DMS53 (cell line): ENCODE measurements at places on chromosomes 16 and 17.

GRCh38 chr17:16477255-16477654, 14.7 kb downstream of the LRRC75A start:
- peak; percentile 32 for DNase-seq

GRCh38 chr16:87040169-87041117, 276.7 kb downstream of the C16orf95 start:
- DNase-seq, result no peak

- no peak for DNase-seq
Measured at GRCh38 chr16:82083710-82084353, 48.8 kb downstream of the HSD17B2 start.

DNA sequence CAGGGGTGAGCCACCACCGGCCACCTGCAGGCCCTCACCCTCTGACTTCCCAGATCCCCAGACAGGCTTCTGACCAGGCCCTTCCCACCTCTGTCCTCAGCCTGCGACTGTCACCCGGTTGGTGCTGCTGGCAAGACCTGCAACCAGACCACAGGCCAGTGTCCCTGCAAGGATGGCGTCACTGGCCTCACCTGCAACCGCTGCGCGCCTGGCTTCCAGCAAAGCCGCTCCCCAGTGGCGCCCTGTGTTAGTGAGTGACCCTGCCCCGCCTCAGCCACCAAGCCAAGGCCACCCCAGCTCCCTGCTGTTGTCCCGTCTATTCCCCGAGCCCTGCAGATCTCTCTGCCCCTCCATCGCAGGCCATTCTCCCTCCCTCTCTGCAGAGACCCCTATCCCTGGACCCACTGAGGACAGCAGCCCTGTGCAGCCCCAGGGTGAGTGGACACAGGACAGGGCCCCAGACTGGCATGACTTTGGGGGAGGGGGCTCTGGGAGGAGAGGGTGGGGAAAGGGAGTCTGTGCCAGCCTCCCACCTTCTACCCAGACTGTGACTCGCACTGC, 1.9 kb downstream of the NTN3 start:
- peak; percentile 22 for DNase-seq

- peak; percentile 53 for DNase-seq
Measured at GRCh38 chr17:28327031-28327607, 8.1 kb downstream of the TMEM97 start.

DNA sequence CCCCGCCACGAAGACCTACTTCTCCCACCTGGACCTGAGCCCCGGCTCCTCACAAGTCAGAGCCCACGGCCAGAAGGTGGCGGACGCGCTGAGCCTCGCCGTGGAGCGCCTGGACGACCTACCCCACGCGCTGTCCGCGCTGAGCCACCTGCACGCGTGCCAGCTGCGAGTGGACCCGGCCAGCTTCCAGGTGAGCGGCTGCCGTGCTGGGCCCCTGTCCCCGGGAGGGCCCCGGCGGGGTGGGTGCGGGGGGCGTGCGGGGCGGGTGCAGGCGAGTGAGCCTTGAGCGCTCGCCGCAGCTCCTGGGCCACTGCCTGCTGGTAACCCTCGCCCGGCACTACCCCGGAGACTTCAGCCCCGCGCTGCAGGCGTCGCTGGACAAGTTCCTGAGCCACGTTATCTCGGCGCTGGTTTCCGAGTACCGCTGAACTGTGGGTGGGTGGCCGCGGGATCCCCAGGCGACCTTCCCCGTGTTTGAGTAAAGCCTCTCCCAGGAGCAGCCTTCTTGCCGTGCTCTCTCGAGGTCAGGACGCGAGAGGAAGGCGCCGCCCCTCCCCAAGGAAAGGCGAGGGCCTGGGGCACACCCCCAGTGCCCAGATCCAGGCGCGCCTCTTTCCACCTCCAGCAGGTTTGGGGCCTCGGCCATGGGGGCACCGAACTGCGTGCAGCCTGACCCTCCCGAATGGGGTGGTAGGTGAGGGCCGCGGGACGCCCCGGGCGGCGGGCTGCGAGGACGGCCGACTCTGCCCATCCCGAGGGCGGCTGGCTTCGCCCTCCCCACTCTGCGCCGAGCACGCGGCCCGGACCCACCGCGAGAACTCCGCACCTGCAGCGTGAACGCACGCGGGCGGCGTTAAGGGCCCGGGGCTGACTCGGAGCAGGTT, 664 bp downstream of the HBQ1 start:
- DNase-seq, result peak; percentile 93

GRCh38 chr16:56317998-56318826, 107.1 kb downstream of the AMFR start:
- DNase-seq, result peak; percentile 82

- DNase-seq, result no peak
Measured at GRCh38 chr16:87166934-87167333, 150.3 kb downstream of the C16orf95 start.

DNA sequence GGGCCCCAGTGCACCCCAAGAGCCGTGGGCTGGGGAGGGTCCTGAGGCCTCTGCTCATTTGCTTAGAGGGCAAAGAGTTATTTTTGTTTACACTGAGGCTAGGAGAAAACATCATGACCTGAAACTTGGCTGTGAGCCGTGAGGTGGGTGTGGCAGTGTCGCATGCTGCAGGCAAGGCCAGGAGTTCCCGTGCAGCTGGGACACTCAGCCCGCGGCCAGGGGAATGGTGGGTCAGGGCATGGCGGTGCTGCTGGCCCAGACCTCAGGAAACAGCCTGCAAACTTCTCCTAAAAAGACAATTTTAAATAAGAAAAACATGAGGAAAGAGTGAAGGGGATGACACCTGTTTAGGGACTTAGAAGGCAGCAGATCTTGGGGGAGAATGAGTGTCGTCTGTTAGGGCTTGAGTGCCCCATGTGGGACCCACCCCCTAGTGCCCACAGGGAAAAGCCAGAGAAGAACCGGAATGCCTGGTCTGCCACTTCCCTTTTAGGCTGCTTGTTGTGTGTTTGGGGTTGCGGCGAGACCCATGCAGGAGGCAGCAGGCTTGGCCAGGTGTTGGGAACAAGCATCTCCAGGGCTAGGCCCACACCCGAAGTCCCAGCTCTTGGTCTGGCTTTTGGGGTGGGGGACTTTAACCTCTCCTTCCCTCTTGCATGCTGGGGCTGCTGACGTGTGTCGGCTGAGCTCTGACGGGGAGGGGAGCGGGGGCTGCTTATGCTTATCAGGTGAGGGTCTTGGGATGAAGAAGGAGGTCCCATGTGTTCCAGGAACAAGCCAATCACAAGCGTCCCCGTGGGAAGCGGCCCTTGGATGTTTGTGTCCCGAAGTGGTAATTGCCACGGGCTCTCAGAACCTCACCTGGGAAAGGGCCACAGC, 80.9 kb upstream of the GNG13 start:
- DNase-seq, result no peak

DNA sequence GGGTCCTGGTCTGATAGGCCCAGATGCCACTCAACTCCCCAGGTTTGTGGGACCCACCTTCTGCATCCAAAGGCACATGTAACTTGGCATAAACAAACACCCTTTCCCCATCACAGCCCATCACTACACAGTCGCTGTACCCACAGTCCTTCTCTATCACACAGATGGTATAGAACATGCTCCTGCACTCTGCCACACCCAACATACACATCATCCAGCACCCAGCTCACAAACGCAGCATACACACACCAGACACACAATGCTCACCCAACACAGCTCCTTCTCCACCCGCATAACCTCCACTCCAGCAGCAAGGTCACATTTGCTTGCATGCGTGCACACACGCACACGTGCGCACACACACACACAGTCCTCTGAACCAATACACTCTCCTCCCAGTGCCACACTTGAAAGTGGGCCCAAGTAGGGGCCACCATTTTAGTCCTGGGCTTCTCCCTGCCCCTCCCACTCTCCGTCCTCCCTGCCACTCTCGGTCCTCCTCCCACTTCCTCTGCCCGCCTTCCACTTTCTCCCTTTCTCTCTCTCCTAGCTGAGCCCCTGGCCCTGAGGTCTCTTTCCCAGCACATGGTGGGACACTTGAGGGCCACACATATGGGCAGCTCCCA, 8.5 kb upstream of the TMEM92 start:
- no peak for DNase-seq

GRCh38 chr17:74417178-74418045, 14.5 kb upstream of the GPRC5C start:
- peak; percentile 94 for DNase-seq

- DNase-seq, result peak; percentile 28
Measured at GRCh38 chr16:13036600-13036999, 135.2 kb downstream of the SHISA9 start.

DNA sequence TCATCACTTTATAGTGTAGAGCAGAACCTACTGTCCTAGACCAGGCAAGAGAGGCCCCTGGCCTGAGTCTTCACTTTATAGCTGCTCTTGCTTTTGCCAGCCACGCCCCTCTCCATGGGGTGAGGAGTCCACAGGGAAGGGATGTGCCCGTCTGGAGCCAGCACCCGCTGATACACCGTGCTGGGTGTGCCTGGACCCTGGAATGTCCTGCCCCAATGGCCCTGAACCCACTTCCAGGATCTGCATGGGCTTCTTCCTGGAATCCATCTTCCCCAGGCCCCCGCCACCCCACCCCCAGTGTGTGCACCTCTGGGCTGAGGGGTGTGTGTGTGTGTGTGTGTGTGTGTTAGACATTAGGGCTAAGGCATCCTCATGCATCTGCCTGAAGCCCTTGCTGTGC, 44.9 kb downstream of the MEOX1 start:
- DNase-seq, result no peak

DNA sequence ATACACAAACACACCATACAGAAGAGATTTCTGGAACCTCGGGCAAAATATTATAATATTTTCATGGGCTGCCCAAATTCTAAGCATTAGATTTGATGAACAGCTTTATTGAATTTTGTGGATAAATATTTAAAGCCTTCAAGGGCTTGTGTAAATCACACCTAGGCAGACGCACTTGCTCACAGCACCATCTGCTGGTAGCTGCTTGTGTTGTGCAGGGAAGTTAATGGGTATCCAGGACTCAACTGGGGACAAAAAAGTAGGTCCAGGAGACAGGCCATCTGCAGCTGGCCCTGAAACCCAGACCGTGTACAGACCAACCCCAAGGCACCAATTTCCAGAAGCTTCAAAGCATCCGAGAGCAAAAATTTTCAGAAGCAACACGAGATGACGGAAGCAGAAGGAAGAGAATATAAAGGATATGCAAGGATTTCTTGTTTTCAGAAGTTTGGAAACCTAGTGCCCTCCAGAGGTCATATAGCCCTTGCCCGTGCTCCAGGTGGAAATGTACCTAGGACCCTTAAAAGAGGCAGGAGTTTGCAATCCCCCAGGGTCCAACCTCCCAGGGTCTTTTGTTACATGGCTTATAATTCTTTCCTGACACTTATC, 140.0 kb downstream of the CHD9NB start:
- peak; percentile 87 for DNase-seq

DNA sequence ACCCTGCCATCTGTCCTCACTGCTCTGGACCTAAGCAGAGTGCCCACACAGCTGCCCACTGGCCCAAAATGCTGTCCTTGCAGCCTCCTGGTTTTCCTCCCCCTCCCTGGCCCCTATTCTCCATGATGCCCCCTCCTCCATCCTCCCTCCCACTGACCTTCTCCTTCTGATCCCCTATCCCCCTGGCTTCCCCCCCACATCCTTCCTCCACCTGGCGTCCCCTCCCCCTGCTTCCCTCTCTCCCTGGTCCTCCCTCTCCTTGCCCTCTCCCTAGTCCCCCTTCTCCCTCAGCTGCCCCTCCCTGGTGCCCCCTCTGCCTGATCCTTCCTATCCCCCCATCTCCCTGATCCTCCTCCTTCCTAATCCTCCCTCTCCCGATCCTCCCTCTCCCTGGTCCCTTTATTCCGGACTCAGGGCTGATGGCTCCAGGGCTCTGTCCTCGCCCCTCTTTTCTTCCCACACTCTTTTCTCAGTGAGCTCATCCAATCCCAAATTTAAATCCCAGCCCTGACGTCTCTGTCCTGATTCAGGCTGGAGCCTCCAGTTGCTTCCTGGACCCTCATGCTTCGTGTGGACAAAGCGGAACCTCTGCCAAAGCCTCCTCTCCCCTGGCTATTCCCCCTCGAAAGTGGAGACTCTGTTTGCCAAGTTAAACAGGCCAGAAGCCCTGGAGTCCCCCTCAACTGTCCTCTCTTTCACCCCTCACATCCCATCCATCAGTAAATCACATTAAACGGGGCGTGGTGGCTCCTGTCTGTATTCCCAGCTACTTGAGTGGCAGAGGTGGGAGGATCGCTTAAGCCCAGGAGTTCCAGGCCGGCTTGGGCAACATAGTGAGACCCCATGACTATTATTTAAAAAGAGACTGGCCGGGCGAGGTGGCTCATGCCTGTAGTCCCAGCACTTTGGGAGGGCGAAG, 18.1 kb upstream of the RHBDF2 start:
- DNase-seq, result no peak

GRCh38 chr17:68495081-68495480, 17.1 kb upstream of the PRKAR1A start:
- DNase-seq, result no peak

- DNase-seq, result no peak
Measured at GRCh38 chr16:24505959-24506358, 33.4 kb upstream of the RBBP6 start.

DNA sequence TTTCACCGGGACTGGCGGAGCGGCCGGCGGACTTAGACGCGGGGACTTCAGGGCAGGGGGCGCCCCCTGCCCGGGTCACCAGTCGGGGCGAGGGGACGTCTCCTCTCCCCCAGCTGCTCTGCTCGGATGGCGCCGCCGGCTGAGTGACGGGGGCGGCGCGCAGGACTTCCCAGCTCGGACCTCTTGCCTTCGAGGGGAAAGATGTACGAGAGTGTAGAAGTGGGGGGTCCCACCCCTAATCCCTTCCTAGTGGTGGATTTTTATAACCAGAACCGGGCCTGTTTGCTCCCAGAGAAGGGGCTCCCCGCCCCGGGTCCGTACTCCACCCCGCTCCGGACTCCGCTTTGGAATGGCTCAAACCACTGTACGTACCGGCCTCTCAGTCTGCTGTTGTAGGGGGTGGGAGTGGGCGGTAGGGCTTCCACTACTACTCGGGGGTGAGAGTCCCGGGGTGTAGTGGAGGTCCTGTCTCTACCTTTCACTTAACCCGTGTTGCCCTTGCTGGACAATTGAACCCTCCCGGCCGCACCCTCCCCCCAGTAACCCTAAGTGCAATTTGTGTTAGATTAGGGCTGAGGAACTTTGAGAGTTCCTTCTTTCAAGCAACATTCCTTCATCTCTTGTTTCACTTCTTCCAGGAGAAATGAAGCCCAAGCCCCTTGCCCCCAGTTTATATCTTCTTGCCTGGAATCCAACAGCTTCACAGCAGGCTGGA, 21.9 kb downstream of the GJD3 start:
- no peak for DNase-seq

GRCh38 chr16:89821438-89822187, 5.2 kb upstream of the FANCA start:
- DNase-seq, result no peak

GRCh38 chr16:82987767-82988166, 361.0 kb downstream of the CDH13 start:
- DNase-seq, result peak; percentile 33

DNA sequence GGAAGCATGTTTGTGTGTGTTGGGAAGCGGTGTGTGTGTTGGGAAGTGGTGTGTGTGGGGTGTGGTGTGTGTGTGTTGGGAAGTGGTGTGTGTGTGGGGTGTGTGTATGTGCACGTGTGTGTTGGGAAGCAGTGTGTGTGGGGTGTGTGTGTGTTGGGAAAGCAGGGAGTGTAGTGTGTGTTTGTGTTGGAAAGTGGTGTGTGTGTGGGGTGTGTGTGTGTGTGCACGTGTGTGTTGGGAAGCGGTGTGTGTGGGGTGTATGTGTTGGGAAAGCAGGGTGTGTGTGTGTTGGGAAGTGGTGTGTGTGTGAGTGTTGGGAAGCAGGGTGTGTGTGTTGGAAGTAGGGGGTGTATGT, 785 bp upstream of the NOD2 start:
- DNase-seq, result no peak

- no peak for DNase-seq
Measured at GRCh38 chr16:7319514-7319913, 13.1 kb upstream of the RBFOX1 start.
